ENCODE measurements at places on chromosomes 13 and 19. TPM values are rescaled to one million over a fixed set of nuclear protein-coding genes. Genes with fewer than 3 reads are reported as not detected.

Gene SCN1B
- total RNA-seq = 3.9 TPM

Gene RTBDN
- not detected for total RNA-seq

Gene CERS4
- total RNA-seq = 41.3 TPM

GRCh38 chr13:63307228-63307627 lies 1891.6 kb upstream of the PCDH20 start:
- no peaks in the 10 kb centered on the region for H3K4me1 ChIP-seq
- H3K27me3 ChIP-seq = no peaks in the 10 kb centered on the region
